Stimulated activated CD4-positive, alpha-beta T cell treated with anti-CD3 and anti-CD28 coated beads, Interleukin-12 subunit alpha, Interleukin-12 subunit beta, amount 100 ng/mL, for 24 hours (primary cell): ENCODE measurements at places on chromosomes 12 and 14.

DNA sequence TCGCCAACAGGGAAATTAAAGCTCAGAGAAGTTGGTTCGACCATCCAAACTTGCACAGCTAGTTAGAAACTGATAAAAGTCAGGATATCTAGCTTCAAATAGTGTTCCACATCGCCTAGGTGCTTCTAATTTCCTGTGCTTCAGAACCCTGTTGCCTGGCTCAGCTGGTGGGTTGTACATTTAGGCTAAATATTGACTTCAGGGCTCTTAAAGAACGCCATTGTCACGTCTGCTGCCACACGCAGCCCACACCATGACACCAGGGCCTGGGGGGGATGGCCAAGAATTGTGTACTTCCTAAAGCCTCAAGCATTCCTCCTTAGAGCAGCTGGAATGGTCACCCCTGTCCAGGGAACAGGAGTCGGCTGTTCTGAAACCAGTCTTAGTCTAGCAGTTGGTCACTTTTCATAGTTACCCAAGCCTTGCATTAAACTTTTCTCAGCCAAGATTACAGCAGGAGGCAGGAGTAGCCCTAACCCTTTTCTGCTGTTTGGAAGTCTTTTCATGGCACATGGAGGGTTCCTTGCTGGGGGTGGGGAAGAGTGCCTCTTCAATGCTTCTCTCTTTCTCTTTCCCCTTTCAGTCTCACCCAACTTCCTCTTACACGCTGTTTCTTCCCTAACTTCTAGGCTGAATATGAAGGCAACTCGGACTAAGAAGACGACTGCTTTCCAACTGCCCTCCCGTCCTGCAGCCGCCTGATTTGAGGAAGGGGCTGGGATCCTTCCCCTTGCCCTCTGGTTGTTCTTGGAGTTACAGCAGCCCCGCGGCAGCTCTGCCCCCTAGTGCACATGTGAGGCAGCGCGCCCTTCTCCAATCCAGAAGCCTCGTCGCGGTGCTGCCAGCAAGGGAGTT, 17.1 kb downstream of the FOS start:
- peak; percentile 61 for DNase-seq

DNA sequence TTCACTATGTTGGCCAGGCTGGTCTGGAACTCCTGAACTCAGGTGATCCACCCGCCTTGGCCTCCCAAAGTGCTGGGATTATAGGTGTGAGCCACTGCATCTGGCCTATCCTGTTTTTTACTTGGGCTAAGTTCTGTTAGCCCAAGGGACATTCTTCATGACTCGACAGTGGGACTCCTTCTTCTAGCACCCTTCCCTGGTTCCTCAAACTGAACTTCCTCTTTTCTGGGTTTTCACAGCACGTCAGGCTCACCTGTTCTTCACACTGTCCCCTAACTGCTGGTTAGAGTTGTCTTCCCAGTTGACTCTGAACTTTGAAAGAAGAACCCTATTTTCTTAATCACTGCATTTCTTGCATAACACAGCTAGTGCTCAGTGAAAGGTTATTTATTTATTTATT, 22.5 kb downstream of the CABP1 start:
- DNase-seq, result no peak

GRCh38 chr12:16294376-16294956, 17.0 kb upstream of the SLC15A5 start:
- no peak for DNase-seq

GRCh38 chr14:101135796-101136742, 232.5 kb upstream of the RTL1 start:
- DNase-seq, result no peak

GRCh38 chr12:82838131-82838551, 151.4 kb downstream of the TMTC2 start:
- no peak for DNase-seq

DNA sequence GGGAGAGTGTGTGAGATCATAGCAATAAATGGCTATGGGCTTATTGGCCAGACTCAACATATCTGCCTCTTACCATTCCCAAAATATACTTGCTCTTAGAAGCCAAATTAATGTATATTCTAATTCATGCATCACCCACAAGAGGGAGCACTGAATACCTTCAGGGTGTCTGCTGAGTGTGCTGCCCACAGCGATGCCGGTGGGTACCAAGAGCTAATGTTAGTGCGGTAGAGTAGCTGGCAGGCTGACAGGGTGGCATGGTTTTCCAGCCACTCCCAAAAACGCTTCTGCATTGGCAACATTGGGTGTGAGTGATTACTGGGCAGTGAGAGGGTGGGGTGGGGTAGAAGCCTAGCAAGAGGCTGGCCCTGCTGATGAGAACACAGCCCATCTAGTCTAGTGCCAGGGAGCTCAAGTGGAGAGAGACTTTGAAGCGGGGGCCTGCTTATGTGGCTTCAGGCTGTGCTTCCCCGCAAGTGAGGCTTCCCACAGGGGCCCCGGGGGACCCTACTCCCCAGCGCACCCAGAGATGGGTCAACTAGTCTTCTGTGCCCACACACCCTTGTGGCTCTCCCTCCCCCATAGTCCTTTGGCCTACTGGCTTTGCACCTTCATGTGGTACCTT, 9.2 kb upstream of the PLEKHD1 start:
- no peak for DNase-seq

DNA sequence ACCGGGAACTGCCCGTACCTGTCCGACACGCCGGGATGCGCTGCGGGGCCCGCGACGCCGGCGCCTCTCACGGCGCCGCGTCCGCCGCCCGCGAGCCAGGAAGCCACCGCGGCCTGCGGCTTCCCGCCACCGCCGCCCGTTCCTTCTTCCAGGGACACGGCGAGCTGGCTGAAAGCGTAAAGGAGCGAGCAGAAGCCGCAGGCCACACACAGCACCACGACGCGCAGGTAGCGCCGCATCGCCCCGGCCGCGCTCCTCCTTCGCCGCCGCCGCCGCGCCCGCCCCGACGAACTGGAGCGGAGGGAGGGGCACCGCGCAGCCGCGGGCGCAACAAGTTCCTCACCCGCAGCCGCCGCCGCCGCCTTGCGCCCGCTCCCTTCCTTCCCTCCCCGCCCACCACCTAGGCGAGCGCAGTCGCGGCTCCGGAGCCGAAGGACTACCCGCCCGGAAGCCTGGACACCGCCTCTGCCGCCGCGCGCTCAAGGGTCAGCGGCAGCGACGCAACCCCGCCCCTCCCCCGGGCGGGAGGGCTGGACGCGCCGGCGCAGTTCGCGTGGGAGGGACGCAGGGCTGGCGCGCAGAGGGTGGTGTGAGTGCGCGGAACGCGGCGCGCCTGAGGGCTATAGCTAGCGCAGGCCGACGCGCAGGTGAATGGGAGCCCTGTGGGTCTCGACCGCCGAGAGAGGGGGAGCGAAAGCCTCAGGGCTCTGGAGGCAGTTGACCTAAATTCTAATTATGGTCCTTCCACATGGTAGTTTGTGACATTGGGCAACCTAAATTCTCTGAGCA, at the start of gene GXYLT1:
GXYLT1 (minus strand) TSS at position 467 of the 789 bp plus-strand sequence; CDS start at position 239, 228 bp downstream.
- peak; percentile 68 for DNase-seq

DNA sequence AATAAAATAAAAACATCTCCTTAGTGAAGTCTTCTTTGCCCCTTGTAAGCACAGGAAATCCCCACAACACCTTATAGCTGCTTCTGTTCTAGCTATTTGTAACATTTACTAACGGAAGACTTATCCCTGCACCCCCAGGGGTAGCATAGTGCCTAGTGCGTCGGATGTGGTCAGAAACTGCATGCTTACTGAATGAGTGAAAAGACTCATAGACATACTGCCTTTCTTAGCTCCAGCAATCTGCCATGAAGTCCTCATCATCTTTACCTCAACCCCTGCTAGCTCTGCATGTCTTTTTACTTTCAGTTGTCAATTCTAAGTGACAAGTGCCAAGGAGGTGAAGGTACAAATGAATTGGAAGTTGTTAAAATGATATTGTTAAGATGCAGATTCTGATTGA, 12.9 kb downstream of the RIOX1 start:
- DNase-seq, result no peak

GRCh38 chr12:96302687-96303310, 97.4 kb downstream of the CDK17 start:
- no peak for DNase-seq

DNA sequence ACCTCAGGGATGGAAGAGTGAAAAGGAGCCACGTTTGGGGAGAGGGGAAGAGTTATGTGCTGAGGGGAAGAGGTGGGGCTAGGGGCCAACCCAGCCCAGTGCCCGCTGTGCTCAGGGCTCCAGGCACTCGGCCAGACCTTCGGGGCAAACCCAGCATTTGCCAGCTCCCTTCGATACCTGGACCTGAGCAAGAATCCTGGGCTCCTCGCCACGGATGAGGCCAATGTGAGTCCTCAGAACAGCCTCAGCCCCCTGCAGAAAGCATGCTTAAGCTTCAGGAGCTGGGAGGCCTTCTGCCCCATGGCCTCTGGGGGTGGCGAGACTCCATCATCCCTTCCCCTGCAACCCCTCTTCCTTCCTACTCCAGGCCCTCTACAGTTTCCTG, 5.0 kb downstream of the CARMIL3 start:
- no peak for DNase-seq

DNA sequence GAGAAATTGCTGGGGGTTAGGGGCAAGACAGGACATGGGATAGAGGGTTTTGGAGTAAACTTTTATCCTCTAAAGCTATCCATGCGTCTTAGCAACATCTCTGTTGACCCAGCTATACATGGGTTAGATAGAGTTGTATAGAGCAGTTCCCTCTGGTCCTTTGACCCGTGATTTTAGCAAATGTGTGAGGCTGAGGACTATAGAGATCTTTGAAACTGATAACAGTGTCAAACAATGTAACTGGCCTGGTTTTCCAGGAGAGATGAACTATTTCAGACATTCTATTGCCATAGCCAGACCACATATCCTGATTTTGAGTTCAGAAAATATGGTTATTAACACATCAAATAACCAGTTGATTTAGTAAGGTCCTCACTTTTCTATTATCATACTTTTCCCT, 60.4 kb downstream of the B4GALNT3 start:
- no peak for DNase-seq

- DNase-seq, result no peak
These were observed 19.9 kb downstream of the NEUROD4 start for GRCh38 chr12:55039395-55040354.

DNA sequence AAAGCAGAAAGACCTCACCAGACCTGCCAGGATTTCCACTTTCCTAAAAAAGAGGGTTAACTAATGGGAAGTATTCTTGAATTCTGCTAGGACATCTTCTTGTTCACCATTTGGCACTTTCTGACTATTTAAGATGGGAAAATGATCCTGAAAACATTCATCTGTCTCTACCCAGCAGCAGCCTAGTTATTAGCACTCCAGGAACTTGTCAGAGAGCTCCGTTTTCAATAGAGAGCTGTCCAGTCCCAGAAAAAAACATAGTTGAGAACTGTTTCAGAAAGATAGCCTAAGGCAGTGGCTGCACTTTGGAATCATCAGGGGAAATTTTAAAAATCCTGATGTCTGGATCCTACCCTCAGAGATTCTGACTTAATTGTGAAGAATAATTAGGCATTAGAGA, 22.1 kb upstream of the CEP83 start:
- DNase-seq, result no peak

DNA sequence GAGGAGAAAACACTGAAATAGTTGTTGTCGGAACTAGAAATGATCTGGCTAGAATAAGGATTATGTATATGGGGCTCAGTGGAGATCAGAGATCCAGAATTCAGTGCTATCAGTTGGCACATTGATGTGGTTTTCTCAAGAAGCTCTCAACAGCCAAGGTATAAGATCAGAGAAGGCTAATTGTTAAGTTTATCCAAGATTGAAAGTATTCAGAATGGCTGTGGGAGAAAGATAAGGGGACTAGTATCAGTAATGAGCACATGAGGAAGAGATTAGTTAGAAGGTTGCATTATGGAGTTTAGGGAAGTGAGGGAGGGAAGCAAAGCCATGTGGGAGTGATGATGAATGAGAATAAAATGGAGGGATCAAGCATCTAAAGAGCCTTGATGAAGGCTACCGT, 128.1 kb upstream of the MIS18BP1 start:
- no peak for DNase-seq

DNA sequence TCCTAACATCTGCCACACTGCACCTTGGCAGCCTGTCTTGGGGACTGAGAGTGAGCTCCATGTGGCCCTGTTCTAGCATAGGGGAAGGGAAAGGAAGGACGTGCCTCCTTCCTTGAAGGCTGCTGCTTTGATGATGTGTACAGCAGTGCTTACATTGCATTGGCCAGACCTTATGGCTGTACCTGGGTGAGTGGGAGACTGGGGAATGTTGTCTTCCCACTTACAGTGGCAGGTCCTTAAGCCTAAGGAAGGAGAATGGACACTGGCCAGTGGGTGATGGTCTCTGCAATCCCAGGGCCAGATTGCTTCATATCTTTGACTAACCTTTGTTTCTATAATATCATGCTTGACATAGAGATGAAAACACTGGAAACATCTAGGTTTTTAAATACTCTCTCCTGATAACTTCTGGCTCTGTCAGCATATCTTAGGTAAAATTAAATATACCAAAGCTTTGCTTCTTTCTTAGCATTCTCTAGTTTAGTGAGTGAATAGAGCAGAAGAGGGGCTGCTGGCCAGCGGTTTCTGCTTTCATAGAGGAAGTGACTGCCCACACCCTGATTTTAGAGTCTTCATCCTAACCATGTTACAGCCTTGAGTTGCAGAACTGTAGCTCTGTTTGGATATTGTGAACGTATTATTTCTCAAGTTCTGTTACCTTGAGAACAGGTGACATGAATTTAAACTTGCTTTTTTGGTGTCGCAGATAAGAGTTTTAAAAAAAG, 27.2 kb downstream of the KLC1 start:
- no peak for DNase-seq

GRCh38 chr12:55736780-55737580, 5.9 kb upstream of the GDF11 start:
- no peak for DNase-seq

GRCh38 chr12:120870415-120870814, 33.7 kb downstream of the SPPL3 start:
- no peak for DNase-seq

- DNase-seq, result no peak
These were observed 5.8 kb downstream of the HNRNPA1 start for GRCh38 chr12:54286042-54287030.

DNA sequence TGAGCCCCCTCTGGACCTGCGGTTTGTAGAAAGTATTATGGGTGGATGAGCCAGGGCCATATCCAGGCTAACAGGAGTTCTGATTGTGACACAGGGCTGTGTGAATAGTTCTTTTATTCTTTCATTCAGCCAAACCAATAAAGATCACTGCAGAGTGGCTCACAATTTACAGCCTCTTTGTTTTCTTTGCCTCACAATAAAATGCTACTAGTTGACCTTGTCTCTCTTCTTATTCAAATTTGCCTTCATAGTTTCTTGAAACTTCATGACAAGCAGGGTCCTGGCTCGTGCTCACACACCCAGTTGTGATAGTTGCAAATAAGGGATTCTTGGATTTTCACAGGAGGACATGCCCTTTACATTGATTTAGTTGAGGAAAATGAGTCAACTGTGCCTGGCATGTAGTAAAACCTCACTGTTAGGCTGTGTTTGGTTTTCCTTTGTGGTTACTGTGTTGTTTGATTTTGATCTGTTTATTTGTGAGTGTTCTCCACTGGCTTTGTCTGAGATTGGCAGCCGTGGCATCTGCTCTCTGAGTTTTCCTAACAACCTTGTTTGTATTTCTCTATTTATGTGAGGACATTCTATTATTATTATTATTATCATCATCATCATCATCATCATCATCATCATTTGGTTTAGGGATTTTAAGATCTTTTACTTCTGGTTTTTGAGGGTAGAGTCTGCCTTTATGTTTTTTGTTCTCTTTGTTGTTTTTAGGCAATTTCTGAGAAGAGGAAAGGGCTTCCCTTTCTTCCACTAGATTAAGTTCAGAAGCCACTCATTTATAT, 2.7 kb upstream of the KRT6B start:
- DNase-seq, result no peak

- DNase-seq, result no peak
These were observed 1973.0 kb upstream of the FLRT2 start for GRCh38 chr14:83556746-83557453.

- no peak for DNase-seq
These were observed 190.8 kb downstream of the ATP23 start for GRCh38 chr12:58131986-58132755.

- no peak for DNase-seq
These were observed 47.7 kb downstream of the STAB2 start for GRCh38 chr12:103634732-103635131.
